ENCODE measurements at places on chromosomes 16 and 17.

GRCh38 chr17:56291226-56291805, 138.0 kb downstream of the ANKFN1 start:
- DNase-seq, result no peak

DNA sequence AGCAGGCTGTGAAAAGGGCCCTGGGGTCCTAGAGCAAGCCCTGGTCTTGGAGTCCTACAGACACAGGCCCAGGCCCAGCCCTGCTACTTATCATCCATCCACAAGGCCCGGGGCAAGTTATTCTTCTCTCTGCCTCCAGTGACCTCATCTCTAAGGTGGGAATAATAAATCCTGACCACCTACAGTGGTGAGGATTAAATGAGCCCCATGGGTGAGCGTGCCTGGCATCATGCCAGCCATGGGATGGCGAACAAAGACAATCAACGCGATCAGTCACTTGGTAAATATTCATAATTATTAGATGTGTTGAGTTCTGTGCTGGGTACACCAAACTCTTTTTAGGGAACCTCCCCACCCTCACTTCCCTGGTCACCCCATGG, 5.5 kb downstream of the KRT15 start:
- no peak for DNase-seq

DNA sequence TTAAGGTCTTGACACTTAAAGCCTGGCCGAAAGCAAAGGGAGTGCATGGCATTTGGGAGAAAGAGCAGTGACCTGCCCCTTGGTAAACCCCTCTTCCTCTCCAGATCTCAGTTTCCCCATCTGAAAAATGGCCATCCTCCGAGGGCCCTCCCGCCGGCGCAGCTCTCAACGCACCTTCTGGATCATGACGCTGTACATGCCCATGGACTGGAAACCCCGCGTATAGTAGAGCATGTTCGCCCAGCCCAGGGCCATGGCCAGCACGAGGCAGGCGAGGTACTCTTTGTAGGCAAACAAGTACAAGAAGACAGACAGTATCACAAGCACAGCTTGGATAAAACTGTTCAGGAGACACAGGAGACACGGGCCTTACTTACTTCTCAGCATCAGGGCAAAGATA, 33.6 kb downstream of the TRPV3 start:
- no peak for DNase-seq

GRCh38 chr17:731644-732066, 741 bp upstream of the TLCD3A start:
- DNase-seq, result no peak

GRCh38 chr17:82892899-82893565, 53.2 kb upstream of the ZNF750 start:
- DNase-seq, result peak; percentile 48

DNA sequence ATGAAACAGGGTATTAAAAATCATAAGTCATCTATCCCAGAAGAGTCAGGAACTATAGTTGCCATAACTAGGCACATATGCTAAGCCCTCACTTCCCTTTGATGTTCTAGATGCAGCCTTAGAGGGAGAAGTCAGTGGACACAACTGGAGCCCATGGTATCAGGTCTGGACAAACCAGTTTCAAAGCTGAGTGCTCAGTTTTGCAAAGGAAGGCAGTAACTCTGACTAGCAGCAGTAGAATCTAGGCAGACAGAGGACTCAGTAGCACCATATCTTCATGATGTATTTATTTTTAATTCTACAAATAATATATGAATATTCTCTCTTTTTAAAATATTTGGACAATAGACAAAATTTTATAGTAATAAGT, 11.7 kb upstream of the FAM20A start:
- DNase-seq, result no peak

DNA sequence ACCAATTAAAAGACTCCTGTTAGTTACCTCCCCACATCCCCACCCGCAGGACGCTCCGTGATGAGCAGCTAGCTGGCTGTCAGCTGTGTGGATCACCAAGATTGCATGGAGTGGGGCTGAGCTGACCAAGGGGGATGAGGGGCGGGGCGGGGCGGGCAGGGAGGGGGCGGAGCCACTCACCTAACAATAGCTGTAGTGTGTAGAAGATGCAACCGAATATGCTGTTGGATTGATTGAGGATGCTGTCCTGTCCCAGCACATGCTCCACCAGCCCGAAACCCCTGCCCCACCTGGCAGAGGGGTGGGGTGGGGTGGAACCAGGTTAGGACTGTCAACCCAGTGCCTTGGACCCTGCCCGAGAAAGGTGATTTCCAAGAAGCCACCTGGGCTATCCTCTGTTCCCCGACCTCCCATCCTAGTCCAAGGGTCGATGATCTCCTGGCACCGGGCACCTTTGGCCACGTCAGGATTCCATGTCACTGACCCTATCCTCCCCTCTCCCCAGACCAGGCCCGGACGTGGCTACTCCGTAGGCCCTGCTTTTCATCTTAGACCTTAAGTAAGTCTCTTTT, 1.4 kb downstream of the VKORC1 start:
- DNase-seq, result no peak

DNA sequence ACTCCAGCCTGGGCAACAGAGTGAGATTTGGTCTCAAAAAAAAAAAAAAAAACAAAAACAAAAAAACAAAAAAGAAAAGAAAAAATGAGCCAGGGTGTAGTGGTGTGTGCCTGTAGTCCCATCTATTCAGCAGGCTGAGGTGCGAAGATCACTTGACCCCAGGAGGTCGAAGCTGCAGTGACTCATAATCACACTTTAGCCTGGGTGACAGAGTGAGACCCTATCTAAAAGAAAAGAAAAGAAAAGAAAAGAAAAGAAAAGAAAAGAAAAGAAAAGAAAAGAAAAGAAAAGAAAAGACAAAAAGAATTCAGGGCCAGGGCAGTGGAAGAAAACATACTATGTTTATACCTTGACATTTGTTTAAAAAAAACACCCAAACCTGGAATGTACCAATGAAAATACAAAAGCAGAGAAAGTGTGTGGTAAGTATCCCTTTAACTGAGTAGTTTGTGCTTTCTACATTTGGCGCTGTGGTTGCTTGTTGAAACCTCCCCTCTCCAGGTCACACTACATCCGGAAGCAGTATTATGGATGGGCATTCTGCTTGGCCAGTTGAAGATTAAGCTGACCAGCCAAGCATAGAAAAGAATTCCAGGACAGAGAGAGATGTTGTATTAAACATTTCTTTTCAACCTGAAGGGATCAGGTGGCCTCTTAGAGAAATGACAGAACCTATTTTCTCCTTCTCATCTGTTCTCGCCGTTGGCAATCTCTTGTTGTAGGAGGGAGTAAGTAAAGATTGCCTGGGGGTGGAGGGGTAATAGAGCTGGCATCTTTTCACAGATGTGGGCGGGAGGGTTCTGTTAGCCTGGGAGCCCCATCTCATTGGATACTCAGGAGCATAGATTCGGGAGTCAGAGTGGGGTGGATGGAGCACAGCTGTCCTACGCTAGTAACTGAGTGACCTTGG, 12.1 kb upstream of the PRKCB start:
- DNase-seq, result no peak

DNA sequence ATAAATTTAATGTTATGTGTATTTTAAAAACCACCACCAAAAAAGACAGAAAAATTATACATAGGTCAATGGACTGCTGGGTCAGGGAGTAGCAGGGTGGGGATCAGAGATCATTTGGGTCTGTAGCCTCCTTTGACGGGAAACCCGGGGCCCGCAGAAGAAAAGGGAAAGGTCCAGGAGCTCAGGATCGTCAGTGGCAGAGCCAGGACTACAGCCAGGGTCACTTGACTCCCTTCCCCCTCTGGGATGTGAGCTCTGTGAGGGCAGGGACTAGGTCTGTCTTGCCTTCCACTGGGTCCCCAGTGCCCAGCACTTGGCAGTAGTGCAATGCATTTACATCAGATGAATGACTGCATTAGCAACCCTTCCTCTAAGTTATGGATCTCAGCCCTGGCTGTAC, 62.1 kb downstream of the TOM1L2 start:
- no peak for DNase-seq

GRCh38 chr17:11351479-11351878, 110.5 kb downstream of the SHISA6 start:
- no peak for DNase-seq

DNA sequence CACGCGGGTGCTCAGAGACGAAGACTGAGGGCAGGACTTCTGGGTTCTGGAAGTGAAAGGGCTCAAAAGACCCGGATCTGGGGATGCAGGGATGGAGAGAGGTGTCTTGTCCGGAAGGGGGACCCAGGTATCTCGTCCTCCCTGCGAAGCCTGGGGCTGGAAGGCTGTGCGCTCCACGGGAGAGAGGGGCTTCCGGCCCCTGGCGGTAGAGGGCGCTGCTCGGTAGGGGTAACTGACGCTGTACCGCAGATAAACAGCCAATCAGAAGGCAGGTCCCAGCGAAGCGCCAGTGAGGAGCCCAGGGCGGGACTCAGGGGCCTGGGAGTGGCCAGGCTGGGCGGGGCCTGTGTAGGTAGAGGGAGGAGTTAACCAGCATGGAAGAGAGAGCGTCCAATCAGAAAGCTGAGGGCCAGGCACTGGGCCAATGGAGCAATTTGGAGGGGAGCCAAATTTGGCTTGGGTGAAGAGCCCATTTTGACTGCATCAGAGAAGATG, 804 bp downstream of the TGFB1I1 start:
- DNase-seq, result peak; percentile 23

DNA sequence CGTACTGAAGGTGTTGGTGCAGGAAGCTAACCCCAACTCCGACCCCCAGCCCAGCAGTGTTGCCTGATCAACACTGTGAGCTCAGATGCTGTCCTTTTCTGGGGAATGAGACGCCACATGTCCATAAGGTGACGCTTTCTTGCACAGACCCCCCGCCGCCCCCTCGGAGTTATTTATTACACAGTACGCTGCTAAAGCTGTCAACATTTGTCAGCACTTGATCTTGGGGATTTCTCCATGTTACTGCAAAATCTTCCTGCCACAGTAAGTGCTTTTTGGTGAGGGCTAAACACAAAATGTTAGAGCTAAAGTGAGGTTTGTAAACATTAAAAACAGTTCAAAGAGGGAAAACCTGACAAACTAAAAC, 15.9 kb downstream of the CMTM3 start:
- no peak for DNase-seq

DNA sequence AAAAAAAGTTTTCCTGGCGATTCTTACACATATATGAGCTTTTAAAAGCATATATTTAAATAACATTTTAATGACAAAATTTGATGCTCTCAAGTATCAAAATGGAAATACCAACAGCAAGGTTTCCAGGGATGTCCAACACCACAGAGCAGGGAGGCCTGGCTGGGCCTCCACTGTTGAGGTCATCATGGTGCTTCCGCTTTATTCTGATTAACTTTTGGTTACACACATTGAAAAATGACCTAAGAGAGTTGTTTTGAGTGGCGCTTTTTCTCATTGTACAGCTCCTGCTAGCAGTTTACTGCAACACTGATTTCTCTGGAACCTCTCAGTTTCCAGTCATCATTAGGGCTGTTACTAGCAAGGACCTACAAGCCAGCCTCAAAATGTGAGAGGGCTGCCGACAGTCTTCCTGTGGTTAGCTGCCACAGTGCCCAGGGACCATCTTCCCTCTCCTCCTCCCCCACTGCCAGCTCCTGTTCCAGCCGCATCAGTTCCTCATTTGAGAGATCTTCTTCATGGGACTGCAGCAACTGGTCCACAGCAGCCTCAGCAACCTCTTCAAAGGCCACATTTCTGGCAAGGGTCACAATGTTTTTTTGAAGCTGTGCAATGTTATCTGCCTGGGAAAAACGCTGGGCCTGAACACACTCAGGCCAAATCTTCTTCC, 21.3 kb downstream of the DEF8 start:
- no peak for DNase-seq

- DNase-seq, result no peak
These were observed 47.3 kb downstream of the RTN4RL1 start for GRCh38 chr17:1977583-1978395.

GRCh38 chr16:27414788-27415431, 12.9 kb downstream of the IL21R start:
- no peak for DNase-seq

GRCh38 chr17:81404558-81405165, 9.4 kb downstream of the BAHCC1 start:
- no peak for DNase-seq

GRCh38 chr17:82880620-82881323, 41.0 kb upstream of the ZNF750 start:
- no peak for DNase-seq

GRCh38 chr16:36336-36984, 16.9 kb downstream of the POLR3K start:
- DNase-seq, result no peak

DNA sequence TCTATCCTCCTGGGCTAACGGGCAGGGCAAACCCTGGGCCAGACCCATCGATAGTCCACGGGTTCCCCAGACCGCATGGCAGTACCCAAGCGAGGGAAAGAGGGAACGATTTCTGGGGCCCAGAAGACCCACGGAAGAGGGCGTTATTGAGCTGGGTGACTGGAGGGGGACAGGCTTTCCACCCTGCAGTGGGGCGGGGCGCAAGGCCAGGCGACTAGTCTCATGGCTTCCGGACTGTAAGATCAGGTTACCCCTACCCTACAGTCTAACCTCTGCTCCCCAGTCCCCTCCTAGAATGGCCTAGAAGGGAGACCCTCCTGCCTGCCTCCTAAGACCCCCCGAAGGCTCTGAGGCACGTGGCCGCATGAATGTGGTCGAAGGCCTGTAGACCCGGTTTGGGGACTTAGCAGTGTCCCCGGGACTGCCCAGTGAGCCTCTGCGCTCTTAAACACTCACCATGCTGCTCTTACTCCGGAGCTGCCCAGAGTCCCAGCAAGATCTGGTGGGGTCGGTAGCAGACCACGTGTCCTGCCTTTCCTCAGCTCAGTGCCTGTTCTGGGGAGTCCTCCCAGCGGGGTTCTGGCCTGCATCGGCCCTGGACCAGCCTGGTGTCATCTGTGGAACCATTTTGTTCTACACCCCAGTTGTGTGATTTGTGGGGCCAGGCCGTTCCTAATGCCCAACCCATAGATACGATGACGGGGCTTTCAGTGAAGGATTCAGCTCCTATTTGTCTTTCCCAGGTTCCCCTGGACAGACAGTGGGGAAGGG, 13.2 kb upstream of the AURKB start:
- peak; percentile 55 for DNase-seq

DNA sequence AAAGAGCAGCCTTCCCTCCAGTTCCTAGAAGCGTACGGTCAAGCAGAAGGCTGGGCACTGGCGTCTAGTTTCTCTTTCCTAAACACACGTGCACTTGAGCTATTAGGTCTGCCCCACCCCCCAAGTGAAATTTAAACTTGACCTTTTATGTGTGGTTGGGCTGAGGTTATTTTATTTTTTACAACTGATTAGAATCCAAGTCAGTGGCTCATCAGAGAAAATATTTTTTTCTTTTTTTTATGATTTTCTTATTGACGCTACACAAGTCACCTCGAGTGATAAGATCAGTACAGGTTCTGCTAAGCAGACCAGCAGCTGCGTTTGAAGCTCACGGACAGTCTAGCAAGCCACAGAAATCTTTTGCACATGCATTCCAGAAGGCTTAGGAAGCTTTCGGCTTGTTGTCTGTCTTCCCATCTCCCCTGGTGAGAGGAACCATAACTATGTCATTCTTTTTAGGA, 95.1 kb downstream of the ZFHX3 start:
- DNase-seq, result no peak

- no peak for DNase-seq
These were observed 28.5 kb downstream of the ARHGAP17 start for GRCh38 chr16:24986512-24987303.
